CD4-positive, alpha-beta T cell (primary cell): ENCODE measurements at places on chromosomes 13 and 19. TPM values are rescaled to one million over a fixed set of nuclear protein-coding genes. Genes with fewer than 3 reads are reported as not detected.

Gene PGLYRP1
- not detected for total RNA-seq

Gene TNFSF9
- 1.8 TPM for total RNA-seq

Gene ADPRHL1
- total RNA-seq: 0.47 TPM

Gene PRR36
- 0.30 TPM for total RNA-seq

Gene FAM83E
- total RNA-seq: 1.6 TPM

Gene C19orf33
- total RNA-seq: not detected

Gene FUT1
- total RNA-seq: not detected
